ENCODE measurements at places on chromosomes 6 and 20.

DNA sequence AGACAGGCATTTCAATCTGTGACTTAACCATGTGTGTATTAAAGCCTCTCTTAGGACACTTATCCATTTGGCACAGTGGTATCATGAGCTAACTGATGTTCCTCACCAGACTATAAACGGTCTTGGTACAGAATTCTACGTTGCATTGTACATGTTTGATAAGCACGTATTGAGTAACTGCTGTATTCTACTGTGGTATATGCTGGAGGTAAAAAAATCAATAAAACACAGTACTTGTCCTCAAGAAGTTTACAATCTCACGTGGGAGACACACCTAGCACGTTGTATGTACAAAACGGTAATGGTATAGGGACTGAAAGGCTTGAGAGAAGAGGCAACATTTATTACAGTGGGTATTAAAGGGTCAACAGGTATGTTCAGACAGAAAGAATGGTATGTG, 33.2 kb upstream of the FAM83C start:
- no peak for DNase-seq

GRCh38 chr6:811831-812230, 118.9 kb upstream of the EXOC2 start:
- DNase-seq: no peak

DNA sequence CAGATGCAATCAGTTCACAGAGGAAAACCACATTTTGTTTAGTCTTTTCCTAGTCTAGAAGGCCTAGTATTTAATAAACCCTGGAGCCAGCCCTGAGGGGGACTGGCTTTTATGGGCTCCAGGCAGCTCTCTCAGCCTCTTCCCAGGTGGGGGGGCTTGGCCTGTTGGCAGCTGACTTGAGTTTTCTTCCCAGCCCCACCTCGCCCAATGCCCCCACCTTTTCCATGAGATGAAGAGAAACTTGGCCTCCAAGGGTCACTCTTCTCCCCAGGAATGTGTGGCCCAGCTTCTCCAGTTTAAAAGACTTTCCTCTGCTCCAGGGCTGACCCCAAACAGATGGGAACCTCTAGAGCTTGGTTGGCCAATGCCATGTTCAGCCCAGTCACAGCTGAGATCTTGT, 196.1 kb downstream of the BMP7 start:
- no peak for DNase-seq

DNA sequence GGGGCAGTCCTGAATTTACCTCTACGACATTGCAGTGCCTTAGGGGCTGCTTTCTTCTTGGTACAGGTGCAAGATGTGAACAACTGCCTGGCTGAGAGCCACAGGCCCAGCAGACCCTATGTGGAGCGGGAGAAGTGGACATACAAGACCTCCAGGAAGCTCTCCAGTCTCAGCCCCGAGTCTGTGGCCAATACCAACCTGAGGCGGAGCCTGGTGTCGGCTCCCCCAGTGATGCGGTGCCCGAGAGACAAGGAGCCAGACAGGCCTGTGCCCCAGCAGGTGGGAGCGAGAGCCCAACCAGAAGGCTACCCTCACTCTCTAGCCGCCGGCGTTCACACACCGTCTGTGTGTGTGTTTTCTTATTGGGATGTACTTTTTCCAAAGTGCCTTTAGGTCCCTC, 59.6 kb downstream of the EFCAB8 start:
- no peak for DNase-seq

DNA sequence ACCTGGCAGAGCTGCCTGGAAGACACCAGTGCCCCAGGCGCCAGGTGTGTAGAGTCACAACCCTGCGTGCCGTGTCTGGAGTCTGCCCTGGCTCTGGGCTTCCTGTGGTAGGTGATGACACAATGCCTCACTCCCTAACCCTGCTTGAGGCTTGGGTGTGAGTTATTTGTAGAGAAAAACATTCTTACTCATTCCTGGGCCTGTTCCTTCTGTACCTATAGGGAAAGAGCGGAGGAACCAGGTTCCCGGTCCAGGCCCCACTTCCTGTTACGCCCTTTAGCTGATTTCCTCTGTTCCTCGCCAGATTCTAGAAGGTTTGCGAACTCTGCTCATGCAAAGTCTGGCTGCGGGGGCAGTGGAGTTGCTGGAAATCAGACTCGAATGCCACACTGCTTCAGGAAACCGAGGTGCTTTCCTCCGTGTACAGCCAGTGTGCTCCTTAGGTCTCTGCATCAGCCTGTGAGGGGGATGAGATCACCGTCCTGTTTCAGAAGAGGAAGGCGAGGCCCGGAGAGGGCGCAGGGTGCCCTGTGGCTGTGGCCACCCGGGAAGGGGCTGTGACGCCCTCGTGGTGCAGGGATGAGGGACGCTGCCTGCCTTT, 67.1 kb upstream of the DUSP22 start:
- no peak for DNase-seq

DNA sequence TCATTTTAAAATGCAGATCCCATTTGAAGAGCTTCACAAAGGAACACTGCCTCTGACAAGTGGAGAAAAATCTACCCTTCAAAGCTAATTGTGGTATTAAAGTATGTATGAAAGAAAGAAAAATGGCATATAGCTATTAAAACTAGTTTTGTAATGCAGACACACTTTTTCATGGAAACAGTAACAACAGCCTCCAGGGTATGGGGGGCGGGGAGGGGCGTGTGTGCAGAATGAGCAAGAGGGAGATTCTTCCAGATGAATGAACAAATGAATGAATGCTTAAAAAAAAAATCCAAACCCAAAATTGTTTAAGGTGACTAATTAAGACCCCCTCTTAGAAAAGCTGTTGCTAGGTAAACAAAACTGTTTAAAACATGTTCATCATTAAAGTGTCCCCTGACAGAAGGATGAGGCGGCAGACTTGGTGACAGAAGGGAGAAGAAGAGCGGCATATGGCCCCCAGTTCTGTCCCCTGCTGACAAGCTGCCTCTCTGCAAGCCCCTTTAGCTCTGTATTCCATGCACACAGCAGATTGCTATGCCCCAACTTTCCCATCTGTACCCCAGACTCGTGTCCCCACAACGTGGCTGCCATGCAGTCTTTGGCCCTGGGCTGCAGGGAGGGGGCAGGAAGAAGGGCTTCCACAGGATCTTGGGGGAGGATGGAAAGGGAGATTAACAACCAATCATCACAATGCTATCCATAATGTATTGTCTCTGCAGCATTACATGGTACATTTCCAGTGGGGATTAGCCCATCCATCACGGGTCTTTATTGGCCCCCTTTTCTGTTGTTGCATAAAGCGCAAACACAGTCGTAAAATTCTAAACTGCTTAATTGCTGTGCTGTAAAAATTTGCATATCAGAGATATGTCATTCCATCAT, 108.4 kb upstream of the OLIG3 start:
- DNase-seq: no peak

GRCh38 chr6:169766921-169767736, 15.7 kb downstream of the ERMARD start:
- DNase-seq: no peak

DNA sequence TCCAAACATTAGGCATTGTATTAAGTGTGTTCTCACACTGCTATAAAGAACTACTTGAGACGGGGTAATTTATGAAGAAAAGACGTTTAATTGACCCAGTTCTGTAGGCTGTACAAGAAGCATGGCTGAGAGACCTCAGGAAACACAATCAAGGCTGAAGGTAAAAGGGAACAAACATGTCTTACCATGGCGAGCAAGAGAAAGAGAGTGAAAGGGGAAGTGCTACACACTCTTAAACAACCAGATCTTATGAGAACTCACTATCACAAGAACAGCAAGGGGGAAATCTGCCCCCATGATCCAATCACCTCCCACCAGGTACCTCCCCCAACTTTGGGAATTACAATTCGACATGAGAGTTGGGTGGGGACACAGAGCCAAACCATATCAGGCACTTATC, 86.6 kb upstream of the TOP1 start:
- no peak for DNase-seq

- no peak for DNase-seq
Measured at GRCh38 chr20:46145713-46146112, 27.6 kb downstream of the CD40 start.

DNA sequence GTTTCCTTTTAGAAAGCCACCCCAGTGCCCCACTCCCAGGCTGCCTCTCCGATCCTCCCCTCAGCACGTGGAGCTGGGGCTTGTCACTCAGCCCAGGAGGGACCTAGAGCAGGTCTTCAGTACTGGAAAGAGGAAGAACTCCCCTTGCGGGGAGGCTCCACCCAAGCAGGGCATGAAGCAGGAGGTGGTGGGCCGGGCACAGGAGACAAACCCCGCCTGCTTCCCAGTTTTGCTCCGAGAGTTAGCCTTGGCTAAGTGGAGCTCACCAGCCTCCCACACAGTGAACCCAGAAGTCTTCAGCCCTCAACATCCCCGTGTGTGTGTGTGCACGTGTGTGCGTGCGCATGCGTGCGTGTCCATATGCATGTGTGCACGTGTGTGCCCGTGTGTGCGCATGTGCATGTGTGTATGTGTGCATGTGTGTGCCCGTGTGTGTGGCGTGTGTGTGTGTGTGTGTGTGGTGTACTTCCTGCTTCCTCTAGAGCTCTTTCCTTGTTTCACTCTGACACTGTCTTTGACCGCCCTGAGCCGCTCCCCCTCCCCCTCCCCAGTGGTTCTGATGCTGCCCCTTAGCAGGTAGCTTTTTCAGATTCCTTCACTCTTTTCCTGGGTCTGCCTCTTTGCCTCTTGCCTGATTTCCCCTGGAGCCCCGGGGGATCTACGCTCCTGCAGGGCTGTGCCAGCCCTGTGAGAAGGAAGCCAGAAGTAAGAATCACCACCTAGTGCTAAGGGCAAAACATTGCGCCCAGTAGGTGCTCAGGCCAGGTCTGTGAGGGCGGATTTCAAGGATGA, 239.8 kb downstream of the CDC5L start:
- no peak for DNase-seq

DNA sequence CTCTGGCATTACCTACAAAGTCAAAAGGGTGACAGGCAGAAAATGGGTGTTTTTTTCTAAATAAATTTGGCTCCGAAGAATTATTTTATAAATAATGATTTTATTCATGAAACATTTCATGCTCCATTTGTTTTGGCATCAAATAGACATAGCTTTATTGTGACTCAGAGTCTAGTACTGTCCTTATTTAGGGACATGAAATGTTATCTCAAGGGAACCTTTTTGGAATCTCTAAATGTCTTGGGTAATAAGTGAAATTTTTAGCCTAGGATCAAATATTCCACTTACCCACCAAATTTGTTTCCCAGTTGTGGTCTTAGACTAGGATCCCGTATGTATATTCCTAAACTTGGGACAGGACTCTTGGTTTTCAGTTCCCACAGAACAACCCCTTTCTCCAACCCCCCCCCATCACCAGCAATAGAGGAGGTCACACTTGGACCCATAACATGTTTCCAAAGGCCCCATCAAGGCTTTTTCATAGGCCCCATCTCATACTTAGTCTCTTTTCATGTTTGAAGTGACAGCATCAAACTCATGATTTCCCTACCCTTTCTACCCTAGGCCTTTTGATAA, 81.8 kb downstream of the JAG1 start:
- DNase-seq: no peak

DNA sequence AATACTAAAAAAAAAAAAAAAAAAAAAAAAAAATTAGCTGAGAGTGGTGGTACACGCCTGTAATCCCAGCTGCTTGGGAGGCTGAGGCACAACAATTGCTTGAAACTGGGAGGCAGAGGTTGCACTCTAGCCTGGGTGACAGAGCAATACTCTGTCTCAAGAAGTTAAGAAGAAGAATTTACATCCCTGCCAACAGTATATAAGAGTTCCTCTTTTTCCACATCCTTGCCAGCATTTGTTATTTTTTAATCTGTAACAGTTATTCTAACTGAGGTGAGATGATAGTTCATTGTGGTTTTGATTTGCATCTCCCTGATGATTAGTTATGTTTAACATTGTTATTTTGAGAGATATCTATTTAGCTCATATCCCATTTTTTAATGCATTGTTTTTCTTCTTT, 20.3 kb upstream of the DYNLRB1 start:
- no peak for DNase-seq

- DNase-seq: no peak
Measured at GRCh38 chr6:170455335-170455979, 97.7 kb downstream of the PSMB1 start.

GRCh38 chr6:105872249-105872648, 213.9 kb upstream of the PRDM1 start:
- DNase-seq: no peak

- peak; percentile 29 for DNase-seq
Measured at GRCh38 chr6:4647414-4648365, 128.5 kb upstream of the CDYL start.

GRCh38 chr6:149233056-149233715, 84.3 kb upstream of the TAB2 start:
- DNase-seq: peak; percentile 73

DNA sequence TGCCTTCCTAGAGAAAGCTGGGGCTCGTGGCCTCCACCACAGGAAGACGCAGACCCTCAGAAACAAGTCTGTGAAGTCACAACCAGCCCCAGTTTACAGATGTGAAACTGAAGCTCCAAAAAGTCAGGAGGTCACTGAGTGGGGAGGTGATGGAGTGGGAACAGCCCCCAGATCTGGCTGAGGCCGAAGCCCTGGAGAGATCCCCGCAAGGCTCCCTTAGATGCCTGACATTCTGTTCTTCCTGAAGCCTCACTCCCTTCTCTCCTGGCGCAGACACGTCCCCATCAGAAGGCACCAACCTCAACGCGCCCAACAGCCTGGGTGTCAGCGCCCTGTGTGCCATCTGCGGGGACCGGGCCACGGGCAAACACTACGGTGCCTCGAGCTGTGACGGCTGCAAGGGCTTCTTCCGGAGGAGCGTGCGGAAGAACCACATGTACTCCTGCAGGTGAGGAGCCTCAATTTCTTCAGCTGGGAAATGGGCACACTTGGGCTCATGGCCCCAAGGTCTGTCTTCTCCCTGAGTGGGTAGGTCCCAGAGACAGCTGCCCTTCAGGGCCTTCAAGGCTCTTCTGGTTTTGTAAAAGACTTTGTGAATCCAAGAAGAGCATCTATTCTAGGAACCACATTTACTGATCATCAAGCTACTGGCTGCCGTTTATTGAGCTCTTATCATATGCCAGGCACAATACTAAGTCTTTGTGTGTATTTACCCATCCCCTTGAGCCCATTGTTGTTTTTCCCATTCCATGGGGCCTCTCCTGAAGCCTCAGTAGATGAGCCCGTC, 50.5 kb downstream of the HNF4A start:
- DNase-seq: no peak

GRCh38 chr6:50333696-50334095, 284.0 kb upstream of the DEFB112 start:
- no peak for DNase-seq
